ENCODE measurements at places on chromosomes 12 and 14.

GRCh38 chr12:56326126-56326525 is 7.7 kb downstream of the PAN2 start:
- H3K4me3 ChIP-seq = no peak overlapping the region
- no peaks in the 10 kb centered on the region for H3K27me3 ChIP-seq
- peaks cover 31% of the 10 kb centered on the region for H3K36me3 ChIP-seq
- H3K4me1 ChIP-seq = no peaks in the 10 kb centered on the region
- no peak overlapping the region for H3K27ac ChIP-seq

- peaks cover 12% of the 10 kb centered on the region for H3K4me1 ChIP-seq
- peak overlapping the region; percentile 39 for H3K27ac ChIP-seq
- no peak for DNase-seq
- peaks cover 7% of the 10 kb centered on the region for H3K36me3 ChIP-seq
- no peaks in the 10 kb centered on the region for H3K27me3 ChIP-seq
- no peak overlapping the region for H3K4me3 ChIP-seq
Observed at GRCh38 chr12:121483949-121484348, 84.0 kb downstream of the RNF34 start.

DNA sequence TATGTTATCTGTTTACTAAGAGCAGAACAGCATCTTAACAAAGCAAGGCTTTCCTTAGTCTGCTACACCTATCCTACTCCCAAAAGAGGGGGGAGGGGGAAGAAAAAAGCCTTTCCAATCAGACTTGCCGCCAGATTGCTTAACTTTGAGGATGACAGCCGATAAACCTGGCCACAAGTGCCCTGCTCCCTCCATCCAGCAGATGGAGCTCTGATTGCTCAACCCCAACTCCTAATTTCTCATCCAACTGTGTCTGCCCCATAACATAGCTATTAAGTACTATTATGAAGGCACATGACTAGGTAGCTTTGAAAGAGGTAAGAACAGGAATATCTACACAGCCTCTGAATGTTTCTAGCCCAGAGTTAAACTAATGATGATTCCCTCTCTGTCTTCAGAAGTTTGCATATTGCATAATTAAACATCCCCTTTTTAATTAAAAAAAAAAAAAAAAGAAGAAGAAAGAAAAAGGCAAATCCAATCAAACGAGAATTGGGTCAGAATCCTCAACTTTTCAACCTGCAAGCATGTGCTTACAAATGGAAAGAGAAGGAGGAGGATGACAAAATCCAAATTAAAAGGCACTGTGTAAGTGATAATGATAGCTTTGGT is 247.4 kb downstream of the GALC start:
- H3K27ac ChIP-seq = no peak overlapping the region
- no peak for DNase-seq
- no peaks in the 10 kb centered on the region for H3K4me1 ChIP-seq
- H3K36me3 ChIP-seq = no peaks in the 10 kb centered on the region
- H3K27me3 ChIP-seq = no peaks in the 10 kb centered on the region

GRCh38 chr14:99402950-99403349 is 77.7 kb downstream of the SETD3 start:
- peaks cover 14% of the 10 kb centered on the region for H3K4me1 ChIP-seq
- H3K36me3 ChIP-seq = peaks cover 39% of the 10 kb centered on the region
- H3K27me3 ChIP-seq = no peaks in the 10 kb centered on the region
- H3K27ac ChIP-seq = peak overlapping the region; percentile 89
- no peak overlapping the region for H3K4me3 ChIP-seq

DNA sequence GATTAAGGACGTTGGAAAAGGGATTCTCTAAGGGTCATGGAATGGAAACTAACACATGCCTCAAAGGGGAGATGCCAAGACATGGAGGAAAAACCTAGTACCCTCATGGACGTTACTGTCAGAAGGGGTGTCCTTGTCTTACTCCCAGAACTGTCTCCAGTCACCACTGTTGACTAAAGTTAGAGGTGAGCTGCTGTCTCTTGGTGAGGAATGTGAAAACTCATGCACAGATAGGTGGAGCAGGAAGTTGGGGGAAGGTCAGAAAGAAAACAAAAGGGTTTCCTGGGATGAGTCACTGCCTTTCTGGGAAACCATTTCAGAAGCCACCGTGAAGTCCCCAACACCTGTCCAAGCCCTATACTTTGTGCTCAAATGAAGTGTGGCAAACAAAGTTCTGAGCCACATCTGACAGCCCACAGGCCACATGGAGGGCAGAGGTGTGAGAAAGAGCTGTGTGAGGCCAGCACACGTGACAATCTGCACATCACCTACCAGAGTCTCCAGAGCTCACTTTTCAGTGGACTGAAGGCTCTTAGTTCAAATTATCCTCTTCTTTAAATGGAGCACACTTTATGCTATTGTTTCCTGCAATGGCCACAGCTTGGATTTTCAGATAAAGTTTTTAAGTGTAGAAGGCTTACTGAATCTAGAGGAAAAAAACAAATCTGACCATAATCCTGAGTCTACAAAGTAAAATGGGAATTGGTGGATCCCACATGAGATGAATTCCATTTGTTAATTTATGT is 92.9 kb upstream of the EGLN3 start:
- peaks cover 13% of the 10 kb centered on the region for H3K4me1 ChIP-seq
- peak overlapping the region; percentile 31 for H3K4me3 ChIP-seq
- H3K27ac ChIP-seq = no peak overlapping the region

GRCh38 chr14:95406756-95407277 is 87.1 kb upstream of the CLMN start:
- no peaks in the 10 kb centered on the region for H3K4me1 ChIP-seq
- no peak overlapping the region for H3K27ac ChIP-seq
- no peaks in the 10 kb centered on the region for H3K27me3 ChIP-seq
- H3K36me3 ChIP-seq = peaks cover 2% of the 10 kb centered on the region
- H3K4me3 ChIP-seq = no peak overlapping the region

DNA sequence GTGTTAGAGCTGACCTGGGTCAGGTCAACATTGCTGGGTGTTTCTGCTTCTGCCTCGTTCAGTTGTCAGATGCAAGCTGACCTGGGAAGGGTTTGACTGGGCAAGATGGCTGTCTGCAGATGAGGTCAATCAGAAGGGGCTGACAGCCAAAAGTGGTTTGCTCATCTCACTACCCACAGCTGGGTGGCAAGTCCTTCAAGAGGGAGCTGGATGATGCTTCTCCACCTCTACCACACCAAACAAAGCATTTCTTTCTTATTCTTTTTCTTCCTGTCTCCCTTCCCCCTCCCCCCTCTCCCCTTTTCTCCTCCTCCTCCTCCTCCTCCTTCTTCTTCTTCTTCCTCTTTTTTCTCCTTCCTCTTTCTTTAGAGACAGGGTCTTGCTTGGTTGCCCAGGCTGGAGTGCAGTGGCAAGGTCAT is 268.2 kb upstream of the PLEKHG7 start:
- peaks cover 2% of the 10 kb centered on the region for H3K36me3 ChIP-seq
- H3K27me3 ChIP-seq = no peaks in the 10 kb centered on the region
- no peak for DNase-seq
- H3K4me3 ChIP-seq = no peak overlapping the region

GRCh38 chr14:105742531-105742848 is 216.1 kb downstream of the TMEM121 start:
- no peak overlapping the region for H3K27ac ChIP-seq
- H3K4me1 ChIP-seq = no peaks in the 10 kb centered on the region
- DNase-seq = no peak
- H3K4me3 ChIP-seq = no peak overlapping the region

- no peak overlapping the region for H3K27ac ChIP-seq
- H3K4me3 ChIP-seq = no peak overlapping the region
- no peak for DNase-seq
- H3K27me3 ChIP-seq = peaks cover 54% of the 10 kb centered on the region
- H3K4me1 ChIP-seq = no peaks in the 10 kb centered on the region
Observed at GRCh38 chr12:27566159-27566558, 42.2 kb downstream of the PPFIBP1 start.

GRCh38 chr14:53192052-53192760 is 39.1 kb upstream of the DDHD1 start:
- no peak overlapping the region for H3K4me3 ChIP-seq
- no peak overlapping the region for H3K27ac ChIP-seq
- no peaks in the 10 kb centered on the region for H3K36me3 ChIP-seq
- DNase-seq = no peak

All from central memory CD8-positive, alpha-beta T cell (primary cell).